ENCODE measurements at places on chromosomes 4 and X.

GRCh38 chr4:76968937-76969336, 19.4 kb downstream of the SEPTIN11 start:
- peaks cover 28% of the 10 kb centered on the region for H3K4me1 ChIP-seq
- DNase-seq, result no peak
- H3K4me3 ChIP-seq, result no peak overlapping the region
- H3K36me3 ChIP-seq, result no peaks in the 10 kb centered on the region
- no peak overlapping the region for H3K27ac ChIP-seq
- H3K27me3 ChIP-seq, result no peaks in the 10 kb centered on the region

DNA sequence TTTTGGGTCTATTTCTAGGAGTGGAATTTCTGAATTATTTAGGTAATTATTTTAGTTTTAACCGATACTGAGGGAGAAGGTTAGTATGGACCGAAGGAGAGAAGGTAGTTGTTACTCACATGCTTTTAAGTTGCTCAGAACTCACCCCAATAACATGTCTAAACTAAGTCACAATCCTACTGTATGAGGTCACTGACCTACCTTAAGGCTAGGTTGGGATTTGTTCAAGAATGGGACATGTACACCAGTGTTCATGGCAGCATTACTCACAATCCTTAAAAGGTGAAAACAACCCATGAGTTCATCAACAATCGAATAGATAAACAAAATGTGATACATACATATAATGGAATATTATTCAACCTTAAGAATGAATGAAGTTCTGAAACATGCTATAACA, 90.5 kb downstream of the MSN start:
- no peak overlapping the region for H3K27ac ChIP-seq
- H3K36me3 ChIP-seq, result no peaks in the 10 kb centered on the region
- no peak overlapping the region for H3K4me3 ChIP-seq
- no peaks in the 10 kb centered on the region for H3K4me1 ChIP-seq
- no peaks in the 10 kb centered on the region for H3K27me3 ChIP-seq
- no peak for DNase-seq

GRCh38 chr4:174362340-174362739, 78.6 kb downstream of the CEP44 start:
- no peak overlapping the region for H3K4me3 ChIP-seq
- DNase-seq, result no peak
- no peaks in the 10 kb centered on the region for H3K36me3 ChIP-seq
- no peaks in the 10 kb centered on the region for H3K27me3 ChIP-seq
- H3K27ac ChIP-seq, result no peak overlapping the region

DNA sequence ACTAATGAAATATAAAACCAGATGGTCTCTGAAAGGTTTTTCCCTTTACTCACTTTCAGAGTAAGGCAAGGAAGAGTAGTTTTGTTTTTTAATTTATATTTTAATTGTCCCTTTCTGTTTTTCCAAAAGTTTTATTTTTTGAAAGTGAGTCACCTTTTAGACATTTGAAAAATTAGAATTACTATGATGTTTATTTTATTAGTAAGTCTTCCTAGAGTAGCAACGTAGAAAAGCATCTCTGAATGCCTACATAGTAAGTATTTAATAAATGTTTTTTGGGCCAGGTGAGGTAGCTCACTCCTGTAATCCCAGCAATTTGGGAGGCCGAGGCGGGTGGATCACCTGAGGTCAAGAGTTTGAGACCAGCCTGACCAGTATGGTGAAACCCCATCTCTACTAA, 51.1 kb downstream of the TET2 start:
- H3K4me3 ChIP-seq, result no peak overlapping the region
- DNase-seq, result no peak
- no peaks in the 10 kb centered on the region for H3K27me3 ChIP-seq

DNA sequence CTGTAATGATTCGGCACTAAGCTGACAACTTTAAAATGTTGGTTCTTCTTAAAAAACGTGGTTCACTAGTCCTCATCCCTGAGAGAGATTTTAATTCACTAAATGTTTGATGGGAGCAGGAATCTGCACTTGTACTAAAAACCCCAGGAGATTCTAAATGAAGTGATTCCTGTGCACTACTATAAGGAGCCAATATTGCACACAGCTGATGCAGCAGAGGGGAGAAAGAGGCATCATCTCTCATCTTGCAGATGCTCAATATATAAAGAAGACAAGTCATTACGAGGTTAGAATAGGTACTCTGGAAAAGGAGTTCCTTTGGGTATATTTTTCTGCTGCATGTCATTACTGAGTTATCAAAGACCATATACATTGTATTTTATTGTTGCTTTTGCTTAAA, 207.6 kb upstream of the RASGEF1B start:
- H3K4me3 ChIP-seq, result no peak overlapping the region
- H3K27ac ChIP-seq, result no peak overlapping the region
- no peaks in the 10 kb centered on the region for H3K4me1 ChIP-seq
- H3K36me3 ChIP-seq, result no peaks in the 10 kb centered on the region
- no peaks in the 10 kb centered on the region for H3K27me3 ChIP-seq

- DNase-seq, result no peak
- no peak overlapping the region for H3K4me3 ChIP-seq
- H3K27ac ChIP-seq, result no peak overlapping the region
- no peaks in the 10 kb centered on the region for H3K4me1 ChIP-seq
These were observed 50.9 kb downstream of the ENPP6 start for GRCh38 chr4:184166736-184167135.

DNA sequence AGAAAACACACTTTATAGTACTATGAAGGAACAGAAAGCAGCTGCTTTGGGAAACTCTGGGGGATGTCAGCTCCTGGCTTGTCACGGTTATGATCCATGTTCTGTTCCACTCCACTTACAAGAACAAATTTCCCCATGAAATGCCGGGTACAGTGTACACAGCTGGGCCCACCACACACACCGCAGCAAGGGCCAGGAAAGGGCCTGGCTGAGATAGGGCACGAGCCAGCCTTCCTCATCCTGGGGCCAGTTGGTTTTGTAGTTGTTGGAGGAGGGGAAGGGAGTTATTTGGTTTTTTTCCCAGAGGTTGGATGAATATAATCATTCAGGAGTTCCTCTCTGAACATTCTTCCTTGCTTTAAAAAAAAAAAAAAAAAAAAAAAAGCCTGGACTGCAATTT, 56.8 kb downstream of the SEPSECS start:
- H3K4me1 ChIP-seq, result peaks cover 41% of the 10 kb centered on the region
- H3K27ac ChIP-seq, result peak overlapping the region; percentile 77
- no peaks in the 10 kb centered on the region for H3K27me3 ChIP-seq
- H3K4me3 ChIP-seq, result no peak overlapping the region

GRCh38 chr4:105210916-105211315, 64.2 kb downstream of the TET2 start:
- no peaks in the 10 kb centered on the region for H3K27me3 ChIP-seq
- no peak for DNase-seq
- H3K4me1 ChIP-seq, result peaks cover 9% of the 10 kb centered on the region
- H3K27ac ChIP-seq, result no peak overlapping the region
- H3K36me3 ChIP-seq, result no peaks in the 10 kb centered on the region

GRCh38 chr4:519203-519651, 20.2 kb downstream of the PIGG start:
- peaks cover 6% of the 10 kb centered on the region for H3K36me3 ChIP-seq
- H3K4me3 ChIP-seq, result no peak overlapping the region
- H3K27me3 ChIP-seq, result no peaks in the 10 kb centered on the region
- H3K4me1 ChIP-seq, result no peaks in the 10 kb centered on the region
- H3K27ac ChIP-seq, result no peak overlapping the region

- no peak for DNase-seq
- no peaks in the 10 kb centered on the region for H3K36me3 ChIP-seq
- no peaks in the 10 kb centered on the region for H3K4me1 ChIP-seq
- no peak overlapping the region for H3K4me3 ChIP-seq
- H3K27ac ChIP-seq, result peak overlapping the region; percentile 73
- H3K27me3 ChIP-seq, result no peaks in the 10 kb centered on the region
These were observed 19.9 kb downstream of the AR start for GRCh38 chrX:67563469-67564448.

DNA sequence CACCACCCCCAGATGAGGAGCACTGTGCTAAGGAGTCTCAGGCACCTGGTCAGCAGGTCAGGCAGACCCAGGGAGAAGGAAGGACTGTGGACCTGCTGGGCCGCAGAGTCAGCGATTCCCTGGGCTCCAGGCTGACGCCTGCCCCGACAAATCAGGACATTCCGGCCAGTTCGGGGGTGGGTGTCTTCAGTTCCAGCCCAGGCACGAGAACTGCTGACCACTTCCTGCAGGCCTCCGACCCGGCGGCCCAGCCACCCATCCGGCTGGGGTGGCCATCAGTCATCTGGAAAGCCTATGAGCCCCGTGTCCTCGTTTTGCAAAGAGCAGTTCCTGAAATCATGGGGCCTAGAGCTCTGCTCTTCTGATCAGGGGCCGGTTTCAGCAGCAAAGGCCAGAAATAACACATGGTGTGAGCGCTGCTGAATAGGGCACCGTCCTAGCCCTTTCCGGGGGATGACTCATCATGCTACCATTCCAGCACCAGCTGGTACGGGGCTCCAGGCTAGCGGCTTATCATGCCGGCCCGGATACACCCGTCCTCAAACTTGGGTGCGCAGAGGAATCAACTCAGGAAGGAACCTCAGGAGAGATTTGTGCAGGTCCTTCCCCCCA, 7.8 kb upstream of the SH3TC1 start:
- no peaks in the 10 kb centered on the region for H3K36me3 ChIP-seq
- peaks cover 72% of the 10 kb centered on the region for H3K4me1 ChIP-seq
- H3K27me3 ChIP-seq, result no peaks in the 10 kb centered on the region
- no peak overlapping the region for H3K4me3 ChIP-seq
- DNase-seq, result peak; percentile 73

DNA sequence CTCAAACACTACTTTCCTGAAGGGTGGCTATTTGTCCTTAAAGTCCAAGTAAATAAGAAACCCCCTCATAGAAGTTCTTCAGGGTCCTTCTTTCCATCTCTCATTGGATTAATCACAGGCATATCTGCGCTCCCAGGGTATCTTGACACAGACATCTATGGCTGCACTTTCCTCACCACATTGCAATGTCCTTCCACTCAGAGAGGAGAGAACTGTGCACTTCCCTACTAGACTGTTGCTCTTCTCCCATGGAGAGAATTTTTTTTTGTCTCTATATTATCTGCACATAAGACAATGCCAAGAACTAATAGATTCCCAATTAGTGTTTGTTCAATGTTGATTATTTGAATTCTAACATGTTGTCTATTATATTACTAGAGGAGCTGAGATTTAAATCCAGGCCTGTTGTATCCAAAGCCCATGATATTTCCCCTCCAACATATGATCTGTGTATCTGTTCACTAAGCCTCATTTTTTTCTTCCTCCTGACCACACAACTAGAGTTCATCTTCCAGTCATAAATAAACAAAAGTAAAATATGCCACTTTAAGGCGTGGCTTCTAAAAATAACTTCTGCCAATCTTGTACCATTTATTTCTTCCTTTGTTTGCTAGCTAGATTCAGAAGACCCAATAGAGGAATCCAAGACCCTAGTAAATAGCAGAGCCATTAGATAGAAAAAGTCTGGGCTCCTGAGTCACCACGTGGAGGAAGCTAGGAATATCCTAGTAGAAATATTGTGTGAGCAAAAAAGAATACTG, 61.5 kb upstream of the FAM241A start:
- no peak for DNase-seq
- H3K4me1 ChIP-seq, result no peaks in the 10 kb centered on the region
- no peak overlapping the region for H3K4me3 ChIP-seq

DNA sequence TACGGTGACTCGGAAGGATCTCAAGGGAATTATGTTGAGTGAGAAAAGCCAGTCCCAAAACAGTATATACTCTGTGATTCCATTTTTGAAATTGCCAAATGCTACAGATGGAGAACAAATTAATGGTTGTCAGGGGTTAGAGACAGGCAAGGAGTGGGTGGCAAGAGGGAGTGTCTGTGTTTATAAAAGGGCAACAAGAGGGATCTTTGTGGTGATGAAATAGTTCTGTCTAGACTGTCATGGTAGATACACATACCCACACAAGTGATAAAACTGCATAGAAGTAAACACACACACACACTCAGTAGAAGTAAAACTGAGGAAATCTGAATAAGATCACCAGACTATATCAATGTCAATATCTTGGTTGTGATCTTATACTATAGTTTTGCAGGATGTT, 92.7 kb downstream of the CD99L2 start:
- no peaks in the 10 kb centered on the region for H3K4me1 ChIP-seq
- no peak overlapping the region for H3K27ac ChIP-seq
- DNase-seq, result no peak
- H3K27me3 ChIP-seq, result no peaks in the 10 kb centered on the region

- H3K27ac ChIP-seq, result no peak overlapping the region
- DNase-seq, result no peak
- H3K36me3 ChIP-seq, result no peaks in the 10 kb centered on the region
These were observed 9.5 kb downstream of the CT47C1 start for GRCh38 chrX:119082278-119082677.

Data from heart right ventricle (tissue), 16 donors.